ENCODE measurements at places on chromosomes 16 and 17.
A peak's percentile ranks its signal among the peaks of the same experiment; 100 is the strongest.

DNA sequence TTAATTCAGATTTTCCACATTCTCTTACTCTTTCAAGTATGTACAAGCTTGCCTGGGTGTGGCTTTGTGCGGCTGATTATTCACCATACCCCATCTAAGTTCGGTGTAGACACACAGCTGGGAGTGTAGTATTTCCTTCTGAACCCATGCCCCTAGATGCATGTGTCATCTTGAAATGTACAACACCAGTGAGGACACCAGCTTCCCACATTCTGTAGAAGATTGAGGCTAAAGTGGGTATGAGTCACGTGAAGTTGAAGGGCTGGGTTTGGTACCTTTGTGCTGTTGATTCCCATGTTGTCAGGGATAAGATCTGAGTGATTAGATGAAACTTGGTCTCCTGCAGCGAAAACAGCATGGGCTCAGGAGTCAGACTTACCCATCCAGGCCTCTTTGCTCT is 14.6 kb upstream of the DHX8 start:
- H3K36me3 ChIP-seq: no peaks in the 10 kb centered on the region
- no peak for DNase-seq
- no peaks in the 10 kb centered on the region for H3K27me3 ChIP-seq
- H3K4me1 ChIP-seq: no peaks in the 10 kb centered on the region
- H3K27ac ChIP-seq: no peak overlapping the region
- no peak overlapping the region for H3K4me3 ChIP-seq

DNA sequence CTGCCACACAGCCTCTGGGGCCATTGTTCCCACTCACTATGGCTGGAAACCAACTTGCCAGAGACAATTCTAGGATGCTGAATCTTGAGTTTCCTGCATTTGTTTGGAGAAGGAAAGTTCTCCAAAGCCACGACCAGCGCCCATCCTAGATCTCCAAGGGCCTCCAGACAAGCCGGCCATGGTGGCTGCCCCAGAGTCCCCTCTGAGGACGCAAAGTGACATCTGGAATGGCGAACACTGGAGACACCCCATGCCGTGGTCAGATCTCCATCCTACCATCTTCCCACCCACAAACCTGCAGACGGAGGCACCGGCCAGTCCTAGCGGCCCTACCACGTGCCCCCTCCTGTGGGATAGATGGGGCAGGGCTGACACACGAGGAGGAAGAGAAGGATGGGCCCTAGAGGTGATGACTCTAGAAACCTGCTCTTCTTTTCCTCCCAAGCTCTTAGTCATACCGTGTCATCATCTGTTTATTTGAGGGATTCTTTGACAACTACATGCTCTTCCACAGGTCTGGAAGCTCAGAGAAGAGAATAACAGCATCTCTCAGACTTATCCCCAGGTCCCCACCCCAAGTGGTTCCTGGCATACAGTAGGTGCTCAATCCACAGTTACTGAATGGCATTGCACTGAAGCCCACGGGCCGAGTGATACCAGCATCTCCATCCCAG is 71.3 kb downstream of the MYH11 start:
- no peaks in the 10 kb centered on the region for H3K36me3 ChIP-seq
- no peak for DNase-seq
- no peaks in the 10 kb centered on the region for H3K27me3 ChIP-seq
- H3K4me3 ChIP-seq: no peak overlapping the region
- H3K4me1 ChIP-seq: no peaks in the 10 kb centered on the region
- H3K27ac ChIP-seq: no peak overlapping the region

- no peak overlapping the region for H3K4me3 ChIP-seq
- H3K36me3 ChIP-seq: no peaks in the 10 kb centered on the region
- H3K27me3 ChIP-seq: no peaks in the 10 kb centered on the region
- no peak overlapping the region for H3K27ac ChIP-seq
- no peaks in the 10 kb centered on the region for H3K4me1 ChIP-seq
These were observed 27.4 kb upstream of the ADORA2B start for GRCh38 chr17:15917438-15918027.

DNA sequence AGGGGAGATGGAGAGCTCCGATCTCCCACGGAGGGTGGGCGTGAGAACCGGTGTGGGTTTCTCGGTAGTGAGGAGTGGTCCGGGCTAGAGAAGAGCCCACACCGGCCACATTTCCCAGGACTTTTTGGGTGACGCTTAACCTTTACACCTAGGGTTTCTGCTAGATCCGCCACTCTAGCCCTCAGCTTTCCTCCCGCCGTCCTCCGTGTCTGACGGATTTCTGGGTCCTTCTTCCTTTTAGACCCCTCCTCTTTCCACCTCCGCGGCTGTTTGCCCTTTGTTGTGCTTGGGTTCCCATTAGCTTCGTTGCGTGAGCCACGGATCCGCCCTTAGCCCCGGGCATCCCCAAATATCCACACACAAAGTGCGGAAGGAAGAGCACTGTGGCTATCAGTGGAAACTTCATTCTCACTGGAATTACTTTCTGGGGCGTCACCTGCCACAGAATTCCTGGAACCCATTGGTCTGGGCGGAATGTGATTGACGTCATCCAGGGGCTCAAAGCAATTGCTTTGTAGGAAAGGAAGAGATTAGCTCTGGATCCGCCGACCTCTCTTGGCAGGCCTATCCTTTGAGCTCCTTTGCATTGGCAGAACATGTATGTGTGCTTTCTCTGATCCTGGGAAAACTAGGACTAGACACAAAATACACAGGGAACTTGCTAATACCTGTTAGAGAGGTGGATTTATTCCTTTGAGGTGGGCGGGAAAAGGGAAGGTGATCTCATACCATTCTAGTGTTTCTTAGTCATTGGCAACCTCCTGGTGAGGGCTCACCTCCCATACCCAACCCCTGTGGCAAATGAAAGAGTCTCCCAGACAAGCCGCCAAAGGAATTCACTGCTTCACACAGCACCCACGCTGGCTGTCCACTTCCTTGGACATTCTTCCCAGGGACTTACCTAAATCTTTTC is 654 bp downstream of the TNFAIP1 start:
- H3K27me3 ChIP-seq: no peaks in the 10 kb centered on the region
- H3K36me3 ChIP-seq: peaks cover 6% of the 10 kb centered on the region
- peaks cover 16% of the 10 kb centered on the region for H3K4me1 ChIP-seq
- peak overlapping the region; percentile 95 for H3K27ac ChIP-seq
- DNase-seq: no peak

GRCh38 chr16:65634291-65634690 is 512.4 kb upstream of the CDH11 start:
- DNase-seq: no peak
- no peaks in the 10 kb centered on the region for H3K4me1 ChIP-seq
- H3K4me3 ChIP-seq: no peak overlapping the region
- H3K27me3 ChIP-seq: no peaks in the 10 kb centered on the region

- no peak for DNase-seq
- no peaks in the 10 kb centered on the region for H3K4me1 ChIP-seq
- H3K27ac ChIP-seq: no peak overlapping the region
- H3K27me3 ChIP-seq: no peaks in the 10 kb centered on the region
- no peaks in the 10 kb centered on the region for H3K36me3 ChIP-seq
These were observed 1024.7 kb upstream of the GOT2 start for GRCh38 chr16:59758848-59759247.

DNA sequence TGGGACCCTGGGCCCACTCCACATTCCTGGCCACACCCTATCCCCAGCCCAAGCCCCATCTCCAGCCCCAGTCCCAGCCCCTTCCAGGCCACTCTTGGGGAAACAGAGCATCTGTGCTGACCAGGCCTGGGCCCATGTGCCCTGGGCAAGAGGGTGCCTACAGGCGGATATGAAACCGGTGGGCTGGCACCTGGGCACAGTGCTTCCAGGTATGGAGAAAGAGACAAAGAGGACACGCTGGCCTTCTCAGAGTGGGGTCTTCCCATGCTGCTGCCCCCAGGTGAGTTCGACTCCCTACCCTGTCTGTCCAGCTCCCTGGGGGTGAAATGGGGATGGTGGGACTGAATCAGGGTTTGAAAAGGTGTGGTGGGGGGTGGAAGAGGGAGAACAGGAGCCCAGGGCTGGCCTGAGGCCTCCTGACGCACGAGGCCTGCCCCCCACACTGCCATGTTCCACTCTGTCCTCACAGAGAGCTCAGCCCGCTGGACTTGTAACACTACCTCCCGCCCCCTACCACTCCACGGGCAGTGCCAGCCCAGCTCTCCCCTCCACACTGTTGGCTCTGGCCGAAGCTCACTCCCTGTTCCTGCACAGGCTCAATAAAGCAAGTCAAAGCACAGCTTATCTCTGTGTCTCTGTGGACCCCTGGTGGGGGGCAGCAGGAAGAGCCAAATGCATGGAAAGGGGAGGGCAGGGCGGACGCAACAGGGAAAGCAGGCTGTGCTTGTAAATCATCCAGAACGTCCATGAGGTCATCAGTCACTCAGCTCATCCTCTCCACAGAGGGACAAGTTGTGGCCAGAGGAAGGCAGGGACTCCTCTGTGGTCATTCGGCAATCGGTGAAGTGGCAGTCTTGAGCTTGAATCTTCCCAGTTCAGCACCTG is 71.1 kb upstream of the TMEM97 start:
- no peak for DNase-seq
- no peaks in the 10 kb centered on the region for H3K27me3 ChIP-seq
- H3K4me1 ChIP-seq: peaks cover 4% of the 10 kb centered on the region
- no peaks in the 10 kb centered on the region for H3K36me3 ChIP-seq
- no peak overlapping the region for H3K4me3 ChIP-seq

GRCh38 chr17:76678330-76678729 is 32.4 kb downstream of the MXRA7 start:
- peaks cover 14% of the 10 kb centered on the region for H3K4me1 ChIP-seq
- no peak for DNase-seq
- no peaks in the 10 kb centered on the region for H3K36me3 ChIP-seq
- no peaks in the 10 kb centered on the region for H3K27me3 ChIP-seq

GRCh38 chr16:84080378-84080777 is 36.4 kb downstream of the MBTPS1 start:
- H3K4me3 ChIP-seq: no peak overlapping the region
- no peak overlapping the region for H3K27ac ChIP-seq
- peaks cover 18% of the 10 kb centered on the region for H3K36me3 ChIP-seq
- no peak for DNase-seq
- no peaks in the 10 kb centered on the region for H3K4me1 ChIP-seq

DNA sequence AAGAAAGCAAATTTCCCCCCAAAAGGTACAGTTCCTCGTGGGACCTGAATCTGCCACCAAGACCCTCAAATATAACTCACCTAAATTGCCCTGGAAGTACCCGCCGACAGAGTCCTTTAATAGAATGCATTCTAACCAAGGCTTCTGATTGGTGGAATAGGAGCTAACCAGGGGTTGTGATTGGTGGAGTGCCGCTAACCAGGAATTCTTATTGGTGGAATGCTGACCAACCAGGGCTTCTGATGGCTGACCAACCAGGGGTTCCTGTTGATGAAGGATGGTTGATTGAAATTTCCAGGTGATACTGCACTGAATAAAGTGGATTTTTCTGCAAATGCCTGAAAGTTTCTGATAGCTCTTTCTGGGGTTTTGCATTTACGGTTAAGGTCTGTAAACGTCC is 6.5 kb downstream of the TFAP4 start:
- no peaks in the 10 kb centered on the region for H3K36me3 ChIP-seq
- peaks cover 5% of the 10 kb centered on the region for H3K4me1 ChIP-seq
- DNase-seq: no peak
- H3K4me3 ChIP-seq: no peak overlapping the region

DNA sequence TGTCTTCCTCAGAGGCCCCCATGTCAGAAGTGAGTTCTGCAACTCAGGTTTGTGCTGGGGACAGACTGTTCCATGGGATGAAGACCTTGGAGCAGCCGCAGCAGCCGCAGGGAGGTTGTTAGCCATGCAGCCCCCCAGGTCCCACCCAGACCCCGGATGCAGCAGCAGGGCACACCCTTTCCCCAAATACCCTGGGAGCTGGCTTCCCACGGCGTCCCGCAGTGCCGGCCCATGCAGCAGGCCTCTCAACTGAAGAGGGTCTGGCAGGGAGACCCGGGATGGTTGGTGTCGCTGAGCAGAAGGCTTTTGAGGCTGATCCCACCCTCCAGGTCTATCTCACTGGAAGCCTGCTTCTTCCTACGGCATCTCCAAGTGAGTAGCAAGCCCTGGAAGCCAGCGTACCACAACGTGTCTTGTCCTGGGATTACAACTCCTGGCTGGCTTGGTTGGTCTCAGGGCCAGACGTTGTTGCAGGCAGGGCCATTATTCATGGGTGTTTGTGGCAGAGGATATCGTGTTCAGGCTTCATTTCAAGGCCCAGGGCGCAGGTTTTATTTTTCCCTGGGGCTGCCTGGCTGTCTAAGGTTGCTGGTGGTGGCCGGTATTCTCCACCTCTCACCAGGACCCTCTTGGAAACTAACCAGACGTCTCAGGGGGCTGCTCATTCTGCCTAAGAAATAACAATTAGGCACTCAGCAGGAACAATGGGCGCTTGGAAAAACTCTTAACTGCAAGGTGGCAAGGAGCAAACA is 223.2 kb downstream of the C16orf95 start:
- H3K27me3 ChIP-seq: no peaks in the 10 kb centered on the region
- no peak overlapping the region for H3K4me3 ChIP-seq
- DNase-seq: no peak
- no peaks in the 10 kb centered on the region for H3K36me3 ChIP-seq
- no peaks in the 10 kb centered on the region for H3K4me1 ChIP-seq
- H3K27ac ChIP-seq: no peak overlapping the region

GRCh38 chr16:73384506-73385089 is 336.7 kb upstream of the ZFHX3 start:
- H3K4me3 ChIP-seq: no peak overlapping the region
- no peaks in the 10 kb centered on the region for H3K4me1 ChIP-seq
- no peaks in the 10 kb centered on the region for H3K27me3 ChIP-seq
- no peaks in the 10 kb centered on the region for H3K36me3 ChIP-seq
- no peak overlapping the region for H3K27ac ChIP-seq
- no peak for DNase-seq

- H3K27me3 ChIP-seq: no peaks in the 10 kb centered on the region
- DNase-seq: no peak
- no peak overlapping the region for H3K4me3 ChIP-seq
These were observed 18.2 kb downstream of the RAB40C start for GRCh38 chr16:608019-608418.

DNA sequence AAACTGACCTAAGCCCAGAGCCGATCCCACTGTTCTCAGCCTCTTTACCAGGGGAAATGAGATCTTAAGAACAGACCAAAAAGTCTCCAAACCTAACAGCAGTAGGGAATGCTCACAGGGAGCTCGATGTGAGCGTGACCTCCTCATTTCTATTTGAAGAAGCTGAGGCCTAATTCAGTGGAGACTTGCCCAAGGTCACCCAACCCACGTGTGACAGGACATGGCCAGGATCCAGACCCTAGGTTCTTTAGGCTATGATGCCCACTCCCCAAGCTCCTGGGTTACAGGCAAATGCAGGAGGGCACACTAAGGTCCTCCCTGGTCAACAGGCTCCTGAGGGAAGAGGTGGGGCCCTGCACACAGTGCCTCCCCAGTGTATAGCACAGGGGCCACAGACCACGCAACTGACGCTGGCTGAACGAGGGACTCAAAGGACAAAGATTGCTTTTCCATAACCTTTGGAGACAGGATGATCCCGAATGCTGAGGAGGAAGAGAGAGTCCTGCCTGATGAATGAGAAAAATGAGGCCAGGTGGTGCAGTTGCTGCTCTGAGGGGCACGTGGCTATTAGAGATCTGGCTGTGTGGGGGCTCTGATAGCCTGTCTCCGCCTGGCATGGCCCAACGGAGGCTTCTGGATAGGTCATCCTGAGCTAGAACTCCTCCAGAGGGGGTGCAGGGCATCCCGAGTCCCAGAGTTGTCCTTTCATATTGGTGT is 24.0 kb downstream of the MAP3K14 start:
- H3K4me1 ChIP-seq: peaks cover 25% of the 10 kb centered on the region
- H3K4me3 ChIP-seq: no peak overlapping the region
- H3K27me3 ChIP-seq: no peaks in the 10 kb centered on the region
- DNase-seq: no peak
- H3K27ac ChIP-seq: no peak overlapping the region
